ENCODE measurements at places on chromosomes 4 and X.

DNA sequence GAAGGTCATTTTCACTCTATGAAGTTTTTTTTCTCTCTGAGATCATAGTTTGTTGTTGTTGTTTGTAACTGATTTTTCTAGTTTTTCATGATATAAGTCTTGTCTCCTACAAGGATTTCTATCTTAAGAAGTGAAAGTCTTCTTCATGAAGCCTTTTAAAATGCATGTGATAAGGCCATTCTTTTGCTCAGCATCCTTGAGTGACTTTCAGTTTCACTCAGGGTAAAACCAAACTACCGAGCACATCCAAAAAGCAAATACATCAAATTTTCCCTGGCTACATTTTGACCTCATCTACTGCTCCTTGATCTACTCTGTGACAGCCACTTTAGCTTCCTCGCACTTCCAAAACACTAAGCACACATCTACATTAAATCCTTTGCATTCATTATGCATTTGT, 580.7 kb downstream of the KCTD8 start:
- DNase-seq, result no peak

DNA sequence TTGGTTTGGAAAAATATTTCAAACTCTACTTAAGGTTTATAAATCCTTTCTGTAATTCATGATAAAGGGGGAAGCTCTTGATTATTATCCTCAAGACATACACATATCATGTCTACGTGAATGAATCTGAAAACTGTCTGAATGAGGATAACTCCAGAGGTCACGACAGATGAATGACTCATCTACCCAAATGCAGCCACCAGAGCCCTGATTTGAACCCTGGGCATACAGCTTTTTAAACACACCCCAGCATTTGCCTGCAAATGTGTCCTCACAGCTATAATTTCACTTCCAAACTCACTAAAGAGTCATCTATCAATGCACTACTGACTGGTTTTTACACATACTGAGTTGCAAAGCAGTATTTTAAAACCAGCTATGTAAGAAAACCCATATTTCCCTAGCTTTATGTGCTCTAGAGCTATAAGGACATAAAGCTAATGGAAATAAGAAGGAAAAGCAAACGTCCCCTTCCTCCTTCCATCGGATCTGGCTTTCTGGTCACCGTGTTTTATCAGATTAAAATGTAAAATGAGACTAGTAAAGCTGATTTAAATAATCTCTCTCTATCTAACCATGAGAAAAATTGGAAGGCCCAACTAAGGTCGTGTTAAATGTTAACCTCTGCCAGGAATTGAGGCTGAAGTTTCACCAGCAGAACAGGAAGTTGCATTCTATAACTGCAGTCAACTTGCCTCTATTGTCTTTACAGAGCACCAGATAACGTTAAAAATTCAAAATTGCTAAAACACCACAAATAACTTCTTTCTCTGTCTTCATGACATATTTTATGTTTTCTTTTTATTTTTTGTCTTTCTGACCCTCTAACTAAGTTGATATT, 63.1 kb upstream of the SPP1 start:
- no peak for DNase-seq

- DNase-seq, result no peak
These were observed 48.1 kb downstream of the SMC1A start for GRCh38 chrX:53374222-53374820.

DNA sequence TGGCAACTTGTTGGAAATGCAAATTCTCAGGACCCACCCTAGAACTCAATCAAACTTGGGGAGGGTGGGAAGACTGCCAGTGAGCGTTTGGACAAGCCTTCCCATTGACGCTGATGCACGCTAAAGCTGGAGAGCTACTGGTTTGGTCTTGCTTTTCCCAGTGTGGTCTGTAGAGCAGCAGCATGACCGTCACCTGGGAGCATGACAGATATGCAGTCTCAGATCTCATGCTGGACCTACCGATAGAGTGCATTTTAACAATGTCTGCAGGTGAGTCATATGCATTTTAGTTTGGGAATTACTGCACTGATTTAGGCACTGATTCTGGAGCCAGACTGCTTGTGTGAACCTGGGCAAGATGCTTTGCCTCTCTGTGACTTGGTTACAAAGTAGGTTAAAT, 27.2 kb downstream of the HPF1 start:
- no peak for DNase-seq

Data from PC-3 (cell line).